ENCODE measurements at places on chromosomes 1 and 21. TPM values are rescaled to one million over a fixed set of nuclear protein-coding genes. Genes with fewer than 3 reads are reported as not detected.
A peak's percentile ranks its signal among the peaks of the same experiment; 100 is the strongest.

GRCh38 chr1:44672254-44672955 is 1.9 kb downstream of the TMEM53 start:
- no peak for DNase-seq
- no peaks in the 10 kb centered on the region for H3K27me3 ChIP-seq
- no peaks in the 10 kb centered on the region for H3K36me3 ChIP-seq
- H3K4me1 ChIP-seq, result peaks cover 51% of the 10 kb centered on the region
- no peak overlapping the region for H3K27ac ChIP-seq

GRCh38 chr21:31480228-31480627 is 136.2 kb upstream of the TIAM1 start:
- H3K27me3 ChIP-seq, result no peaks in the 10 kb centered on the region
- no peak for DNase-seq
- no peaks in the 10 kb centered on the region for H3K4me1 ChIP-seq
- no peaks in the 10 kb centered on the region for H3K36me3 ChIP-seq

DNA sequence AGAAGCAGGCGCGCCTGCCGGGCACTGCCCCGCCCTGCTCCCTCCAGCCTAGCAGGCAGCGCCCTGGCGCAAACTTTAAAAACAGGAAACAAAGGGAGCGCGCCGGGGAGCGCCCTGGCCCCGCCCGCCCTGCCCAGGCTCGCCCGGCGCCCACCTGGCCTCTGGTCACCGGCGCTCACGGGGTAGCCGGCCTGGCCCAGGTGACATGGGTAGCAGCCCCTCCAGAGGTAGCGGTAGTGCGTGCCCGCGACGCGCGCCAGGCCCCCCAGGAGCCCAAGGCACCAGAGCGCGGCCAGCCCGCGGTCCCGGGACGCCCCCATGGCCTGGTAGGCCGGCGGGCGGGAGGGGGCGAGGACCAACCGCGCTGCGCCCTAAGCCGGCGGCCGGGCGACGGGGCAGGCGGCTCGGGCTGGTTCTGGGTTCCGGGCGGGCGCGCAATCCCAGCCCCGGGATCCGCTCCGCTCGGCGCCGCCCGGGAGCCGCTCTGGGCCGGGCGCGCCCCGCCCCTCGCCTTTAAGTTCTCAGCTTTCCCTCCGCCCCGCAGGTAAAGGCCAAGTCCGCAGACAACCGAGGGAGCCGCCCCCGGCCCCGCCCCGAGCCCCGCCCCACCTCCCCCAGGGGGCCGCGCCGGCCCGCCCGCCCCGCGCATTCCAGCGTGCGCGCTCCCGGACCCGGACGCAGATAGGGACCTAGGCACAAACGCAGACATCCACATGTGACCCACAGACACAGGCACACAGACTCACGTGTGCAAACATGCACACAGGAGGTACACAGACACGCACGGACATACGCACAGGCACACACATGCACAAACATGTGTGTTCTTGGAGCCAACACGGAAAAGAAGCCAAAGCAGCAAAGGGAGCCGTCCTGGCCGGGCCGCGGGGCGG is 76.7 kb downstream of the ARHGEF16 start:
- no peak for DNase-seq
- no peaks in the 10 kb centered on the region for H3K36me3 ChIP-seq
- no peaks in the 10 kb centered on the region for H3K27me3 ChIP-seq
- peak overlapping the region; percentile 90 for H3K27ac ChIP-seq
- peaks cover 32% of the 10 kb centered on the region for H3K4me1 ChIP-seq

- H3K27me3 ChIP-seq, result no peaks in the 10 kb centered on the region
- H3K36me3 ChIP-seq, result no peaks in the 10 kb centered on the region
- DNase-seq, result no peak
- no peaks in the 10 kb centered on the region for H3K4me1 ChIP-seq
Measured at GRCh38 chr1:60402216-60402615, 328.6 kb upstream of the C1orf87 start.

- H3K4me3 ChIP-seq, result no peak overlapping the region
- H3K27me3 ChIP-seq, result peaks cover 7% of the 10 kb centered on the region
- DNase-seq, result no peak
- peaks cover 14% of the 10 kb centered on the region for H3K4me1 ChIP-seq
Measured at GRCh38 chr1:205977402-205978014, 25.7 kb downstream of the RAB7B start.

- no peak for DNase-seq
- H3K27me3 ChIP-seq, result no peaks in the 10 kb centered on the region
Measured at GRCh38 chr1:32878637-32879041, 7.7 kb upstream of the HPCA start.

DNA sequence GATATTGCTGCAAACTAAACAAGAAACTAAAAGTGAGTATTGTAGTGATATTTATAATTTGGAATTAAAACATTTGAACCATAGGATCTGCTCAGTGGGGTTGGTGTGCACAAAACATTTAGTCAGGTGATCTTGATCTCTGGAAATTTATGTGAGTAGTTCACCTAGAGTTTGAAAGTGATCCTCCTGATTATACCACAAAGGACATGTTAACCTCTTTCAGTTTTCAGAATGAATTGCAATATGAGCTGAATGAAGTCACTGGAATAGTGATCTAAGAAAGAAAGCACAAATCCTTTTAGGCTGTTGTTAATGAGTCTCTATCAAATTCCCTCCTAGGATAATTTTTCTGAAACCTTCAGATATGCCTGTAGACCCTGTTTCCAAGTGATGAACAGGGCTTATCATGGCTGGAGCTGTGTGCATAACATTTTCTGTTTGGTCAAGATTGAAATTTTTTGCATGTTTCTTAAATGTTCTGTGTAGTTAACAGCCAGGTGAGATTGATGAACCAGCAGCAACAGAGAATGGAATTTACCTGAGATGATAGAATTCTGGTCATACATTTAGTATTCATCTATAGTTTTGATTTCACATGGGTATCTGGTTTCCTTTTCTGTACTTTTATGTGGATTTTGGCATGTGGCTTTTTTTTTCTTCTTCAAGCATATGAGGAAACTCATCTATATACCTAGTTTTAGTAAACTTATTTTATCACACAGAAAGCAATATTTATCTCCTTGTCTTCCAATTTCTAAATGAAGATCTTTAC is 25.5 kb downstream of the CDC14A start:
- H3K36me3 ChIP-seq, result peaks cover 6% of the 10 kb centered on the region
- H3K27me3 ChIP-seq, result no peaks in the 10 kb centered on the region
- no peak overlapping the region for H3K4me3 ChIP-seq
- DNase-seq, result no peak
- H3K27ac ChIP-seq, result no peak overlapping the region

DNA sequence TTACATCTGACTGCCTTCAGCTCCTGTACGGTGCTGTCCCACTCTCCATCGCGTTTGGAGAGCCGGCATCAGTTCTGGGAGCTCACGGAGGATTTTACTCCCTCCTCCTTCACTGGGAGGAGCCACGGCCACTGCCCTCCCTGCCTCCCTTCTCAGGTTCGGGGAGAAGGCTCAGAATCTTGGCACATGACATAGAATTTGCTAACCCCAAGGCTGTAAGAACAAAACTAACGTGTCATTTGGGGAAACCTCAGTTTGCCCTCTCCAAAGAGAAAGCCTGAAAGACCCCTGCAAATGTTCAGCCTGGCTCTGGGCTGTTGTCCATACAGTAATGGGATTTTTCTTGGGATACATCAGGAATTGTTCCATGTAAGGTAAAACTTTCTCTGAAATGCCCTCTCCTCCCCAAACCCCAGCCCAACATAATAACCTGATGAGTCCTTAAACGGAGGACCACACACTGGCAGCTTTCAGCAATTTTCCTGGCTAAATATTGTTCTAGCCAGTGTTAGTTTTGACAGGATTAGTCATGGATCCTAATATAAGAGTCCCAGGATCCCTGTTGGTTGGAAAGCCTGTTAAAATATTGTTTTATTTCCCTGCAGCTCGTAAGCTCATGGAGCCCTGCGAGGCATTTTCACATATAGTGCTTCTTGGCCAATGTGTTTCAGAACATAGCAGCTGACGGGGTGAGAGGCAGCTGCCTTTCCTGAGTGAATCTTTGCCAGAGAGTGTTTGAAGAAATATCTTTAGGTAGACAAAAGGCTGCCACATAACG is 98.8 kb downstream of the RHOU start:
- H3K27ac ChIP-seq, result no peak overlapping the region
- peaks cover 22% of the 10 kb centered on the region for H3K4me1 ChIP-seq
- no peak overlapping the region for H3K4me3 ChIP-seq
- DNase-seq, result no peak
- no peaks in the 10 kb centered on the region for H3K36me3 ChIP-seq

DNA sequence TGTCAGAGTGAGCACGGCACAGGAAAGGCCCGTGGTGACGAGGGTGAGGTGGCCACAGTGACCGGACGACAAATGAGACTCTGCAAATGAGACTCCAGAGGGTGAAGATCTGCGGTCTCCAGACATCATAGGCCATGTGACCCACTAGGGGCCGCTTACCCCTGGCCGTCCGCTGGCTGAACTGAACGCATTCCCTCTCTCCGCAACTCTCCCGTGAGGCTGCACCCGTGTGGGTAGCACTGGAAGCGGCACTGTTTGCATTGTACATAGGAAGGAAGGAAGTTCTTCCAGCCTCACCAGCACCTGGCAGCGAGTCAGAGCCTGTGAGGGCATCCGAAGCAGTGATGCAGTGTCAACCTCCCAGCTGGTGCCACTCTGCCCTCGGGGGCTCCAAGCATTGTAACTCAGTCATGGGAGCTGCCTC is 23.6 kb upstream of the SPSB1 start:
- H3K4me3 ChIP-seq, result no peak overlapping the region
- no peaks in the 10 kb centered on the region for H3K27me3 ChIP-seq
- H3K27ac ChIP-seq, result no peak overlapping the region
- H3K36me3 ChIP-seq, result peaks cover 3% of the 10 kb centered on the region
- no peak for DNase-seq

DNA sequence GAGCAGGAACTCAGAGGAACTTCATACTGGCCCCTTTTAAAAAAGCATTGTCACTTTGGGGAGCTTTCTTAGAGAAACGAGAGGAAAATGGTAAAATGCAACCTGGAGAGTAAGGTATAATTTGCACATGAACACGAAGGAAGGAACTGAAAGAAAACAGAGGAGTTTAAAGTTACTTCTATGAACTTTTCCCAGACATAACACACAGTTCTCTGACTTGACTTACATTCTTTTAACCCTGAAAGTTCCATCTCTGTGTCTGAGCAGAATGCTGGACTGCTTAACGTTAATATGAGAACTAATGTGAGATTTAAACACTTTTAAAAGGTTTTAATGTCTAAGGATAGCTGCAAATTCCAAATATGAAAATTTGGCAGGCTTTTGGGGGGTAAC is 102.3 kb downstream of the NFIA start:
- peak overlapping the region; percentile 28 for H3K4me3 ChIP-seq
- peaks cover 39% of the 10 kb centered on the region for H3K4me1 ChIP-seq
- no peaks in the 10 kb centered on the region for H3K27me3 ChIP-seq
- H3K36me3 ChIP-seq, result no peaks in the 10 kb centered on the region

- H3K36me3 ChIP-seq, result no peaks in the 10 kb centered on the region
- H3K4me1 ChIP-seq, result no peaks in the 10 kb centered on the region
- no peak for DNase-seq
- H3K27ac ChIP-seq, result no peak overlapping the region
- H3K4me3 ChIP-seq, result no peak overlapping the region
Measured at GRCh38 chr1:98088381-98088780, 167.5 kb upstream of the DPYD start.

DNA sequence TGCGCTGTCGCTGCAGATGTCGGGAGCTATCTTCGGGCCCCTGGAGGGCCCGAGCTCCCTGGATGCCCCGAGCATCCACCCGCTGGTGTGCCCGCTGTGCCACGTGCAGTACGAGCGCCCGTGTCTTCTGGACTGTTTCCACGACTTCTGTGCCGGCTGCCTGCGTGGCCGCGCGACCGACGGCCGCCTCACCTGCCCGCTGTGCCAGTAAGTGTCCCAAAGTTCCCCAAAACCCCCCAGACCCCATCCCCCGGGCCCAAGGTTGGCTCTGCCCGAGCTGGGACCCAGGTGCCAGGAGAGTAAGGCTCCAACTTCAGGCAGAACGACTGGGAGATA is 569 bp downstream of the RNF207 start:
- no peak for DNase-seq
- peak overlapping the region; percentile 69 for H3K4me3 ChIP-seq
- peaks cover 58% of the 10 kb centered on the region for H3K4me1 ChIP-seq
- H3K27me3 ChIP-seq, result no peaks in the 10 kb centered on the region

DNA sequence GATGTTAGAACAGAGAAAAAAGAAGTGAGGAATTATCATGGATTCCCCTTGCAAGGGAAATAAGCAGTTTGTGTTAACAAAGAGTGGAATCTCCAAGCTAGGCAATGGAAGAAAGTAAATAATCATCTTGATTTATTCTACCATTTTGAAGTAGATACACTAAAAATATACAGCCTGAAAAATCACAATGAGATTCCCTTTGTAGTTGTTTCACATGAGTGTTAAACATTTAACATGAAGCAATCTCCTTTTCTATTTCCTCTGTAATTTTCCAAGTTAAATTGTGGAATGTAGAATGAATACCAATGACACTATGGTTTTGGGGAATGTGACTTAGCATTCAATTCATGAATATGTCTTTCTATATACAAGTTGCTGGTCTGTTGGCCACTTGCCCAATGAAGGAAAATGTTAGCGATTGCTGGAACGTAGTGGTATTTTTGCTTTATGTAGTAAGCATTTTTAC is 5.7 kb downstream of the TGFB2 start:
- peak overlapping the region; percentile 20 for H3K4me3 ChIP-seq
- peaks cover 58% of the 10 kb centered on the region for H3K4me1 ChIP-seq
- no peak for DNase-seq
- H3K27me3 ChIP-seq, result no peaks in the 10 kb centered on the region
- H3K27ac ChIP-seq, result peak overlapping the region; percentile 63

GRCh38 chr1:175172503-175172902 is 20.1 kb downstream of the KIAA0040 start:
- peaks cover 6% of the 10 kb centered on the region for H3K4me1 ChIP-seq
- no peaks in the 10 kb centered on the region for H3K27me3 ChIP-seq
- H3K27ac ChIP-seq, result no peak overlapping the region
- H3K36me3 ChIP-seq, result no peaks in the 10 kb centered on the region

- no peak overlapping the region for H3K27ac ChIP-seq
- no peak overlapping the region for H3K4me3 ChIP-seq
- H3K27me3 ChIP-seq, result no peaks in the 10 kb centered on the region
- H3K36me3 ChIP-seq, result no peaks in the 10 kb centered on the region
Measured at GRCh38 chr21:44949779-44950198, 10.0 kb downstream of the SLX9 start.

- H3K4me3 ChIP-seq, result no peak overlapping the region
- peaks cover under 1% of the 10 kb centered on the region for H3K4me1 ChIP-seq
- no peaks in the 10 kb centered on the region for H3K36me3 ChIP-seq
- peaks cover 41% of the 10 kb centered on the region for H3K27me3 ChIP-seq
- DNase-seq, result no peak
Measured at GRCh38 chr1:12046749-12047119, 16.4 kb upstream of the TNFRSF8 start.

GRCh38 chr1:34885405-34886247 is 26.1 kb upstream of the SMIM12 start:
- H3K4me3 ChIP-seq, result peak overlapping the region; percentile 39
- H3K36me3 ChIP-seq, result no peaks in the 10 kb centered on the region
- H3K27me3 ChIP-seq, result peaks cover 8% of the 10 kb centered on the region
- H3K27ac ChIP-seq, result no peak overlapping the region
- no peak for DNase-seq
- H3K4me1 ChIP-seq, result peaks cover 16% of the 10 kb centered on the region

GRCh38 chr1:14507262-14507661 is 91.2 kb upstream of the KAZN start:
- no peak for DNase-seq
- H3K27ac ChIP-seq, result no peak overlapping the region
- no peaks in the 10 kb centered on the region for H3K36me3 ChIP-seq
- no peak overlapping the region for H3K4me3 ChIP-seq
- no peaks in the 10 kb centered on the region for H3K4me1 ChIP-seq
- no peaks in the 10 kb centered on the region for H3K27me3 ChIP-seq

- no peaks in the 10 kb centered on the region for H3K36me3 ChIP-seq
- H3K4me1 ChIP-seq, result no peaks in the 10 kb centered on the region
Measured at GRCh38 chr1:65812065-65812464, 19.4 kb downstream of the PDE4B start.

The NR1I3 gene
- total RNA-seq, result not detected

The SLFNL1 gene
- 0.49 TPM for total RNA-seq

The EDEM3 gene
- 13.4 TPM for total RNA-seq

The CSF1 gene
- total RNA-seq, result 34.8 TPM

The S100A8 gene
- total RNA-seq, result 16,310 TPM

The TP73 gene
- total RNA-seq, result 6.0 TPM

The KIAA0040 gene
- total RNA-seq, result 14.6 TPM

The GPR25 gene
- total RNA-seq, result not detected
